ENCODE measurements at places on chromosomes 4 and X.

DNA sequence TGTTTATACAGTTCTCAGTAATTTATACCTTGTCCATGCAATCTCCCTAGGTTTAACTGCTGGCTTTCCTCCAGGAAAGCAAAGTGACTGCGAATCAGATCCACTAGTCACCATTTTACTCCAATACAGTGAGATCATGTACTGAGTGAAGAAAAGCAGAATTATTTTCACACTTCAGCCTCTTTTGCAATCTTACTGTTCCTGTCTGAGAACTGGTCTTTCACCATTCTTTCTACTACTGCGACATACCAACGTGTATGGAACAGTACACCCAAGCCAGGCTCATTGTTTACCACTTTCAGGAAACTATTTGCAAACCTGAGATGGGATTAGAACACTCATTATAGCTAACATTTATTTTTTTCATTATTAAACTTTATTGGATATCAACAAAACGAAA lies 8.0 kb upstream of the MSL3 start:
- DNase-seq = peak; percentile 5

DNA sequence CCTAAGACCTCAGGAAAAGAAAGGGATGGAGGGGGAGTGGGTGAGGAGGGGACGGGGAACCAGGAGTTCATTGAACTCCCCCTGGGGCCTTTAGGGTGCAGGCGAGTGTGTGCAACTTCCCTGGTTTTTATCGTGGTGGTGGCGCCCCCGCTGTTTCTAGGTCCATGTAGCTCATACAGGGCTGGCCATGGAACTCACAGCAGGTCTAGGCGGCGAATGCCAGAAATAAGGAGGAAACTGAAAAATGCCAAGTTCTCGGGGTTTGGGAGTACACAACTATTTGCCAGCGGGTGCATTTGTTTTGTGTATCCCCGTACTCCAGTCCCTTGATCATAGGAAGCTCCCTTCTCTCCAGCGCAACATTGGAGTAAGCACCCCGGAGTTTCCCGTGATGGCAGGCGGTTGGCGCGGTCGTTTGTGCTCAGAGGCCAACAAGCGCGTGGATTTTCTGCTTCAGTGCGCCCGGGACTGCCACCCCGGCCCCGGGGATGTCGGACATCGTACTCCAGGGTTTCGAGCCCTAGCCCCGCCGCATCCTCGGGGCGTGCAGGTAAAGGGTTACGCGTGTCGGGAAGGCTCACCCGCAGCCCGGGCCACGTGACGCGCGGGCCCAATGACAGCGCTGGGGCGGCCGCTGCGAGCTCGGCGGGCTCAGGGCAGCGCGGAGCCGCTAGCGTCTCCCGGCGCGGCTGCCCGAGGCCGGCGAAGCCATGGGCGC lies 208.9 kb downstream of the NWD2 start:
- peak; percentile 22 for DNase-seq

DNA sequence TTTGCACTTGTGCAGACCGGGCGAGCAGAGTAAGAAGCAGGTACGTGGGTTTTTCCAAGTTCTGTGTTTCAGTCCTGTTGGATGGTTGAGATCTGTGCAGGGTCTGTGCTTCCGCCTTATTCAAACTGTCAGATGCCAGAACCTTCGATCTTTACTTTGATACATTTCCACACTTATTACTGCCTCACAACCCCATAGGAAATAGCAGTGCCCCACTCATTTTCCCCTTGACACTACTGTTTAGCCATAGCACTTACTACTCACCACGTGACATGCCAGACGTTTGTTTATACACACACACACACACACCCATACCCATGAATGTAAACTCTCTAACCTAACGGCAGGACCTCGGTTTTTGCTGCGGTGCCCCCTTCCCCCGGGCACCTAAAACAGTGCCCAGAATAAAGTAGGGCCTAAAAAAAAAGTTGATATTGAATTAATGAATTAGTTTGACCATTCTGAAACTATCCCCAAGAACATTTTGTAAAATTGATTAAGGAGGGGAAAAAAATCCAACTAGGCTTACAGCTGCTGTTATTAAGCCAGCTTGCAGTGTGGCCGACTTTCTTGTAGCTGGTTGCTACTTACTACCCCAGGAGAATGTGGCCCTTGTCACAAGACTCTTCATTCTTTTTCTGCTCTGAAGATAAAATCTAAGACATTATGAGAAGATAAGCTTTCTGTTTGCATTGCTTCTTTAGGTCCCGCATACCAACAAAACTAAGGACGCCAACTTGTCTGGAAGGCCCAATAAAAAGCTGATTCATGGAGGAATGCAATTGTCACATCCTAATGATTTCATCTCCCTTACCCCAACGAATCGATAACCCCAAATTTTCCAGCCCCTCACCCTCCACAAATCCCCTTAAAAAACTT lies 704 bp upstream of the SEPSECS start:
- no peak for DNase-seq

DNA sequence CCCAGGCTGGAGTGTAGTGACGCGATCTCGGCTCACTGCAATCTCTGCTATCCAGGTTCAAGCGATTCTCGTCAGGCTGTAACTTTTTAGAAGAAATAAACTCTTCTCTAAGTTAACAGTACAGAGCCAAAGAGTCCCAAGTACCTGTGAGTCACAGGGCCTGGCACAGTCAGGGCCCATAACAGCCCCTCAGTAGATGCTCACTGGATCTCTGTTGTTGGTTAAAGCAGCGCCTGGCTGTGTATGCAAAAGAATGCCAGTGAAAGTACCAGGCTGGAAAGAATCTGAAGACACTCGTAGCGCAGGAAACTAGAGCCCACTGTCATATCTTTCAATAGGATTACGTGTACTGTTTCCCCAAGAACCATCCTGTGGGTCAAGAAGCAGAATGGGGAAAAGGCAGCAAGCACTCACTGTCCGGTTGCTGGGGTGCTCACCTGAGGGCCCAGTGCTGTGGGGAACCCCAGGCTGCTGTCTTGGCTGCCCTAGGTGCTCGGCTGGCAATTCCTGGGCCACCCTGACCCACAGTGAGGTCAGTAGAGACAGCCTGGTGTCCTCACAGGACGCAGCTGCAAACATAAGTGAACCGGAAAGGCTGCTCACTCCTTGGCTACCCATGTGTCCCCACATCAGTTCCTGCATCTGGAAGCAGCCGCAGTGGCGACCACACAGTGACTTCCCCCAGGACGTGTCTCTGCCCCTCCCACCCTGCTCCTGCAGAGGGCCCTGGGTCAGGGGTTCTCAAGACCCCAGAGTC lies 3.1 kb upstream of the SLBP start:
- no peak for DNase-seq

Data from cardiac fibroblast (primary cell).